ENCODE measurements at places on chromosomes 4 and X.

DNA sequence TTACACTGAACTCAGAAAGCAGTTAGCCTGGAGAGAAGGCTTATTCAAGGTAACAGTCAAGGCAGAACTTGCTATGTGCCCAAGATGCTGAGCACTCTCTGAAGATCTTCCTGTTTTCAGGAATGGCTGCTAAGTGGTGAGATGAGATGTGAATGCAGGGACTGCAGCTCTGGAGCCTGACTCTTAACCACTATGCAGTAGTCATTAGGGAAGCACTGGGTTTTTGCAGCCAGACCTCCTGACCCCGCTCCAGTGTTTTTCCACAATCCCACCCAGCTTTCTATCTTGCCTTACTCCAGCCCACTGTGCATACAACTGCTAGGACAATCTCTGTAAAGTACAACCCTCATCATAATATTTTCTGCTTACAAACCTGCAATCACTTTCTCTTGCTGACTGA is 95.2 kb upstream of the LNX1 start:
- no peak for DNase-seq

GRCh38 chr4:113404167-113404571 is 354.7 kb downstream of the ANK2 start:
- no peak for DNase-seq

DNA sequence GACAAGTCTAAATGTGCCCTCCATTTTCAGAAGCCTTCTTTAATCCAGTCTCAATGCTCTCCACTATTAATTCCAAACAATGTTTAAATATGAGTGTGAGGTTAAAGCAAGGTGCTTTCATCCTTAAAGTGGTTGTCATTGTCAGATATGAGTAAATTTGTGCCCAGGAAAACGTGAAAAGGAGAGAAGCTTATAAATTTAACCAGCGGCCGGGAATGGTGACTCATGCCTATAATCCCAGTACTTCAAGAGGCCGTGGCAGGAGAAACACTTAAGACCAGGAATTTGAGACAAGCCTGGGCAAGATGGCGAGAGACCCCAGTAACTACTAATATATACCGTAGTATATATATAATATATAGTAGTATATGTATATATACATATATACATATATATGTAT is 270.0 kb downstream of the ARHGAP24 start:
- no peak for DNase-seq

GRCh38 chrX:8728932-8729535 is 2.9 kb downstream of the ANOS1 start:
- no peak for DNase-seq

- DNase-seq: no peak
These were observed 97.0 kb upstream of the LNX1 start for GRCh38 chr4:53688186-53688790.

- no peak for DNase-seq
These were observed 10.0 kb downstream of the MAGEA4 start for GRCh38 chrX:151922692-151923091.

GRCh38 chr4:177322881-177323280 is 13.2 kb downstream of the NEIL3 start:
- DNase-seq: no peak
